Trophoblast cell (in vitro differentiated cells and primary cell): ENCODE measurements at places on chromosomes 12 and 14.
A peak's percentile ranks its signal among the peaks of the same experiment; 100 is the strongest.

DNA sequence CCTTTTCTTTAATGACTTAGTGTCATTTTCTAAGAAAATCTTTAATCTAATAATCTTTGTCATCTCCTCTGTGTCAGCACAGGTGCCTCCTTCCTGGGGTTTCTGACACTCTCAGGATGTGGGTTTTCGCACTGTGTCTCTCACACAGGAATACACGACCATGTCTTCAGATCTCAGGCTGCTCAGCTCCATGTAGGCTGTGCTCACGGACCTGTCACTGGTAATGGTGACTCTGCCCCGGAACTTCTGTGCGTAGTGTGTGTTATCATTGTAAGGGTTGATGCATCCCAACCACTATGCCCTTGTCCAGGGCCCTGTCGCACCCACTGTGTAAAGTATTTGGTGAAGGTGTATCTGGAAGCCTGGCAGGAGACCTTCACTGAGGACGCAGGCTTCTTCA is 647.8 kb downstream of the TMEM121 start:
- no peak for DNase-seq
- H3K36me3 ChIP-seq, result no peaks in the 10 kb centered on the region
- H3K4me3 ChIP-seq, result no peak overlapping the region
- no peaks in the 10 kb centered on the region for H3K4me1 ChIP-seq
- H3K27me3 ChIP-seq, result no peaks in the 10 kb centered on the region

GRCh38 chr12:114678028-114678427 is 5.9 kb downstream of the TBX3 start:
- H3K4me1 ChIP-seq, result peaks cover 32% of the 10 kb centered on the region
- no peak overlapping the region for H3K4me3 ChIP-seq
- no peaks in the 10 kb centered on the region for H3K27me3 ChIP-seq
- peak overlapping the region; percentile 75 for H3K27ac ChIP-seq
- peaks cover 64% of the 10 kb centered on the region for H3K36me3 ChIP-seq

DNA sequence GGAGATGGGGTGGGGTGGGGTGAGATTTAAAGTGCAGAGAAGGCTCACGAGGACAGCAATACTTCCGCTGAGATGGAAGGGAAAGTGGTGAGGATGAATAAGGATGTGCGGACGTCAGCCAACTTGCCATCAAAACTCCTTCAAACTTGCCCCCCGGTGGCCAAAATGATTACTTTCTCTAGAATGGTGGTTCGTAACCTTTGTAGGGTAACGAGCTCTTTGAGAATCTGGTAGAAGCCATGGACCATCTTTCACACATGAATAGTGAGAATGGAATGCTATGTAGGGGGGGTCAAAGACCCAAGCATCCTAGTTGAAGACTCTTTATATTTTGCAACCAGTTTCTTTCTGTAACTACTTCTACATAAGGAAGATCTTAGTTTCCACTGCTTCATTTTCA is 245.9 kb upstream of the DDHD1 start:
- H3K4me3 ChIP-seq, result no peak overlapping the region
- no peak overlapping the region for H3K27ac ChIP-seq
- no peaks in the 10 kb centered on the region for H3K27me3 ChIP-seq
- DNase-seq, result peak; percentile 9

DNA sequence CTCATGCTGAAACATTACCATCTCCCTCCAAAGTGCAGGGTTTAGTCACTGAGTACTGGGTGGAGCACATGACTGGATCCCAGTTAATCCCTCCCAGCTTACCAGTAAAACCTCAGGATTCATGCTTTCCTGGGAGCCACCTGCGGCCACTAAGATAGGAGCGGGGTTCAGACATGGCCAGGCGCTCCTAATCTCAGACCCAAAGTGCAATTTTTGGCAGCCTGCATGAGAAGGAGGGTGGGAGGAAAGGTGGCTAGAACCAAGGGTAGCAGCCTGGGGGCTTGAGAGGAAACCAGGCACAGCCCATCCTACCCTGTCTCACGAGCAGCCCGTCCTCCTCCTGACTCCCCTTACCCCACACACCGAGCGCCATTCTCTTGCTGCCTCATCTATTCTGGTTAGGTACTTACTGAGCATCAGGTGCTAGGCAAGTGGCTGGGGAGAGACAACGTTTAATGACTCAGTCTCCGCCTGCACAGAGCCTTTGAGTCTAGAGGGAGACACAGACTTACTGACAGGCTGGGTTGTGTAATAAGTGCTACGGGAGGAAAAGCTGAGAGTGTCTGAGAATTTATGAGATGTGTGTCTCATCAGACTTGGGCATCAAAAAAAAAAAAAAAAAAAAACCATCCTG is 9.9 kb downstream of the GPRC5A start:
- peaks cover 9% of the 10 kb centered on the region for H3K4me1 ChIP-seq
- no peak overlapping the region for H3K4me3 ChIP-seq
- H3K27me3 ChIP-seq, result no peaks in the 10 kb centered on the region
- peak; percentile 81 for DNase-seq
- peaks cover 3% of the 10 kb centered on the region for H3K36me3 ChIP-seq

GRCh38 chr12:56010111-56010570 is 10.7 kb upstream of the IKZF4 start:
- no peaks in the 10 kb centered on the region for H3K36me3 ChIP-seq
- peaks cover 18% of the 10 kb centered on the region for H3K4me1 ChIP-seq
- no peaks in the 10 kb centered on the region for H3K27me3 ChIP-seq
- peak; percentile 69 for DNase-seq
- peak overlapping the region; percentile 78 for H3K27ac ChIP-seq
- no peak overlapping the region for H3K4me3 ChIP-seq

- no peak overlapping the region for H3K27ac ChIP-seq
- H3K4me3 ChIP-seq, result no peak overlapping the region
- H3K27me3 ChIP-seq, result no peaks in the 10 kb centered on the region
- H3K4me1 ChIP-seq, result peaks cover 13% of the 10 kb centered on the region
- no peak for DNase-seq
Measured at GRCh38 chr12:122086116-122086515, 7.6 kb downstream of the MLXIP start.

- no peak overlapping the region for H3K4me3 ChIP-seq
- no peaks in the 10 kb centered on the region for H3K36me3 ChIP-seq
- H3K27ac ChIP-seq, result no peak overlapping the region
- DNase-seq, result no peak
- no peaks in the 10 kb centered on the region for H3K4me1 ChIP-seq
- H3K27me3 ChIP-seq, result no peaks in the 10 kb centered on the region
Measured at GRCh38 chr12:24997970-24998582, 49.2 kb upstream of the BCAT1 start.

DNA sequence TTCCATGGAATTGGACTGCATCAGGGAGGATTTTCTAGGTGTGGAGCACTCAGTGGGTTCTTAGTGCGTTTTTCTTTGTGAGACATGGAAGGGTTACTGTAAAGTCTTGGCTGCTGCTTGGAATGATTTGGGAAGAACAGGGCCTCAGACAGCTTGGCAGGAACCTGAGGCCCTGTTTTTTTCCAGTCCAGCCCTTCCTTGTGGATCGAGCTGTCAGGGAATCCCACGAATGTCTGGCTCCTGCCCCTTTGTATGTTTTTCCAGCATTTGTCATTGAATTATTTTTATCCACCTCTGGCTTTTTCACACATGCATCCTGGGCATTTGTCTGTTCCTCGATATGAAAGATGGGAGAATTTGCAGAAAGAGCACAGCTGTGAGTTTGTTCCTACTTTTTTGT is 158.5 kb downstream of the TGFB3 start:
- no peak for DNase-seq
- H3K4me1 ChIP-seq, result peaks cover 8% of the 10 kb centered on the region
- H3K27me3 ChIP-seq, result no peaks in the 10 kb centered on the region
- no peak overlapping the region for H3K27ac ChIP-seq

DNA sequence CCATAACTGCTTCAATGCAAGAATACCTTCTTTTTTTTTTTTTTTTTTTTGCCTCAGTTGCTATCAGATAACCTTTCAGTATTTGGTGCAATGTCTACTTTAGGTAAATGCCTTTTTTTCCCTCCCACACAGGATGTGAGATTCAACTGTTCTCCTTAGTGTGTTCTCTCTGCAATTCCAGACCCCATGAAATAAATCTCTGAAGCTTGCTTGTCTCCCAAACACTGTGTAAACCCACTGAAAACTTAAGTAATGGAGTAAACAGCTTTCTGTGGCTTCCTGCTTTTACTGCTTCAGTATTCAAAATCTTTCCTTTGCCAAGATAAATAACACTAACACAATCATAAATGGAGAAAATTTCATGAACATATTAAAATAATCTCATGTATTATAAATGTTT is 55.8 kb upstream of the CLEC14A start:
- H3K27me3 ChIP-seq, result no peaks in the 10 kb centered on the region
- H3K36me3 ChIP-seq, result no peaks in the 10 kb centered on the region
- no peak for DNase-seq
- H3K4me1 ChIP-seq, result no peaks in the 10 kb centered on the region

- no peak for DNase-seq
- H3K27ac ChIP-seq, result no peak overlapping the region
- H3K4me3 ChIP-seq, result no peak overlapping the region
Measured at GRCh38 chr14:51463461-51463860, 188.2 kb upstream of the FRMD6 start.

- no peak overlapping the region for H3K4me3 ChIP-seq
- peaks cover 17% of the 10 kb centered on the region for H3K27me3 ChIP-seq
- DNase-seq, result no peak
- no peak overlapping the region for H3K27ac ChIP-seq
- H3K4me1 ChIP-seq, result no peaks in the 10 kb centered on the region
- no peaks in the 10 kb centered on the region for H3K36me3 ChIP-seq
Measured at GRCh38 chr14:105195051-105195450, 13.9 kb upstream of the NUDT14 start.

GRCh38 chr14:34365309-34365915 is 96.6 kb downstream of the SPTSSA start:
- DNase-seq, result peak; percentile 31
- H3K27ac ChIP-seq, result no peak overlapping the region
- H3K4me3 ChIP-seq, result no peak overlapping the region
- no peaks in the 10 kb centered on the region for H3K4me1 ChIP-seq
- H3K36me3 ChIP-seq, result no peaks in the 10 kb centered on the region

GRCh38 chr12:132367071-132367851 is 37.9 kb upstream of the GALNT9 start:
- no peak overlapping the region for H3K4me3 ChIP-seq
- H3K27me3 ChIP-seq, result no peaks in the 10 kb centered on the region
- H3K27ac ChIP-seq, result no peak overlapping the region
- no peaks in the 10 kb centered on the region for H3K4me1 ChIP-seq
- no peaks in the 10 kb centered on the region for H3K36me3 ChIP-seq

DNA sequence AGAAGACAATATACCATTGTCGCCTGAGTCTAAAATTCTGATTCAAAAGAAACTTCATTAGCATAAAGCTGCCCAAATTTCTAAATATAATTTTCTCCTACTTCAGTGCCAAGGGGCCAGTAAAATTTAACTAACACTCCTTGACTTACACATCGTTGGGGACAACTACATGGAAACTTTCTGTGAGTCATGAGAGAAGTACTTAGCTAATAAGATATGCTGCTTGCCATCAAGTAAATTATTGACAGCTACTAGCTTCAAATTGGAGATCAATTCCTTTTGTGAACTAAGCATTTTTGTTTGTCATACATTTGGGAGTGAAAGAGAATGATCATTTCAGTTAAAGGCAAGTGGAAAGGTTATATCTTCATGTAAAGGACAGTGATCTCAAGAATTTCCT is 373.3 kb downstream of the MDGA2 start:
- no peaks in the 10 kb centered on the region for H3K36me3 ChIP-seq
- no peaks in the 10 kb centered on the region for H3K27me3 ChIP-seq
- H3K4me1 ChIP-seq, result no peaks in the 10 kb centered on the region
- no peak overlapping the region for H3K27ac ChIP-seq

DNA sequence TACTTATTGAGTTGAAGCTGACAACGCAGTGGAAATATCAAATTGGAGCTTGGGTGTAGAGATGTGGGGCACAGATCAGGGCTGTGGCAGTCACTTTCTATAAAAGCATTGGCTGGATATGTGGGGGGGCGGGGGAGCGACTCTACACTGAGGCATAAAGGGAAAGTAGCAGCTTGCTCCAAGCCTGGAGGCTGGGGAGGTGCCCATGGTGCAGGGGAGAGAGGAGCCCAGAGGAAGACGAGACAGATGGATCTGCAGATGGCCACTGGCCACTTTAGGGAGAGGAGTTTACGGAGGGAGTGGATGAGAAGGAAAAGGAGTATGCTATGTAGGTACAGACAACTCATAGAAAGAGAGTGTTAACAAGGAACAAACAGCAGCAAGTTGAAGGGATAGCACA is 13.5 kb upstream of the NGB start:
- H3K4me3 ChIP-seq, result no peak overlapping the region
- DNase-seq, result no peak
- no peak overlapping the region for H3K27ac ChIP-seq

- no peaks in the 10 kb centered on the region for H3K4me1 ChIP-seq
- DNase-seq, result no peak
- no peaks in the 10 kb centered on the region for H3K36me3 ChIP-seq
- no peak overlapping the region for H3K27ac ChIP-seq
- H3K27me3 ChIP-seq, result no peaks in the 10 kb centered on the region
- H3K4me3 ChIP-seq, result no peak overlapping the region
Measured at GRCh38 chr14:28373721-28374120, 392.9 kb upstream of the FOXG1 start.

GRCh38 chr12:7834701-7835100 is 38.0 kb downstream of the SLC2A14 start:
- no peaks in the 10 kb centered on the region for H3K27me3 ChIP-seq
- peak; percentile 57 for DNase-seq
- no peak overlapping the region for H3K4me3 ChIP-seq
- H3K4me1 ChIP-seq, result peaks cover 16% of the 10 kb centered on the region
- H3K36me3 ChIP-seq, result no peaks in the 10 kb centered on the region

DNA sequence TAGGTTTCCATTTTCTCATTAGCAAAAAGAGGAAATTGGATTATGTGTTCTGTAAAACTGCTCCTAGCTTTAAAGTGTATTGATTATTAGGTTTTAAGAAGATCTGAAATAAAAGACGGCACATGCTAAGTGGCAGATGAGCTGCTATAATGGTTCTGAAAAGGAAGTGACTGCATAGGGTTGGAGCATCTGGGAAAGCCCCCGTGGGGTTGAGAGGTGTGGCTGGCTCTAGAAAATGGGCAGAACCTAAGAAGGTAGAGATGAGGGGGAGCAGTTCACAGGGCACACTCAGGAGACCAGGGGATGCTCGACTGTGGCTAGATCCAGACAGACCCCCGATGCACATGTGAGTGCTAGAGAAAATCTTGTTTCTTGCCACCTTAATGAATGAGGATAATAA is 1.9 kb downstream of the IFNG-AS1 start:
- no peaks in the 10 kb centered on the region for H3K27me3 ChIP-seq
- H3K4me3 ChIP-seq, result no peak overlapping the region
- DNase-seq, result no peak
- H3K36me3 ChIP-seq, result no peaks in the 10 kb centered on the region
- no peak overlapping the region for H3K27ac ChIP-seq
- no peaks in the 10 kb centered on the region for H3K4me1 ChIP-seq

- H3K27ac ChIP-seq, result no peak overlapping the region
- H3K27me3 ChIP-seq, result no peaks in the 10 kb centered on the region
- no peaks in the 10 kb centered on the region for H3K36me3 ChIP-seq
- no peaks in the 10 kb centered on the region for H3K4me1 ChIP-seq
Measured at GRCh38 chr12:58405363-58405762, 464.0 kb downstream of the ATP23 start.
